Stimulated activated CD4-positive, alpha-beta T cell treated with anti-CD3 and anti-CD28 coated beads, Interleukin-4, amount 100 ng/mL, for 24 hours (primary cell): ENCODE measurements at places on chromosomes 2 and 18.

- DNase-seq, result no peak
Observed at GRCh38 chr2:72145289-72145657, 2.4 kb downstream of the CYP26B1 start.

DNA sequence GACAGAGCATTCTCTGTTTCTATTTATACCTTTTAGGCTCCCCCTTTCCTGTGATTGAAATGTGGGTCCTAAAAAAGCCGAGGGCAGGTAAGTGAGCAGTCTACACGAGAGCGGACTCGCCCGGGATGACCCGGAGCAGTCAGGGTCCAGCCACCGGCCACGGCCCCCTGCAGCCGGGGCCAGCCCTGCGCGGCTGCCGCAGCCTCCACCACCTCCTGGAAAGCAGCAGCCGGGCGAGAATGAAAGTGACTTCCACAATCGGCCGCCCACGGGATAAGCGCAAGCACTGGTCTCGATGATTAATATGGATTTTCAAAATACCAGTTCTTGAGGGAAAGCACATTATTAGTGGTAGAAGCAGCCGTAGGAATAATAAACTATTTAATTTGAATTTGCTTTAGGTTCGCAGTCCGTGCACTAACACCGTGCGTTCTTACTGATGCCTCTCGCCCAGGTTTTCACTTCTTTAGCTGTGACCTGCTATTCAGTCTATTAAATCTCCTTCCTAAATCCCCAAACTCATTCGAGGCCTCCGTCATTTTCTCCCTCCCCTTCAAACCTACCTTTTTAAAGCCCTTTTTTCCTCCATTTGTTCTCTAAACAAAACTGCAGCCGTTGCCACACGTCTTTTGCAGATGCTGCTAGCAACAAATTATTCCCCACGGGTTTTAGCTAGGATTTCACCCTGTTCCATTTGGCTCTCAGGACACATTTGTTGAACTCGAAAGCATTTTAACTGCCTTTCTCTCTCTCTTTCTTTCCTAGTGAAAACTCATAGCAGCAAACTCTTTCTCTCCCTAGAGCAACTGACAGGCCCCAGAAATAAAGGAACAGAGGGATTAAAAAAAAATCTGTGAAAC, 1015.1 kb upstream of the PIK3C3 start:
- DNase-seq, result no peak

DNA sequence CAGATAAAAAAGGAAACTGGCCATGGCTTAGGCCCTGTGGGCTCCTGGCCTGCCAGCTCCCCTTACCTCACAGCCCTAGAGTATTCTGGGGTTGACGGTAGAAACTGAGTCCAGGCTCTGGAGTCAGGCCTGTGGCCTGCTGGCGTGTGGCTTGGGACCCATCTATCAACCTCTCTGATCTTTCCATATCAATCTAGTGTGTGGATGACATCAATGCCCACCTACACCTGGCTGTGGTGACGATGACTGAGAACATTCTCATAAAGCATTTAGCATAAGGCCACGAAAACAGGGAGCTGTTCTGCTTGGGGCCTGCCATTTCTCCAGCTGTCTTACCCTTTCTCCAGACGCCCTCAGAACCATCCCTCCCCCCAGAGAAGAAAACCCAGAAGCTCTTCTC, 17.9 kb downstream of the PCARE start:
- DNase-seq, result no peak

- DNase-seq, result no peak
Observed at GRCh38 chr18:11005528-11005927, 143.8 kb downstream of the PIEZO2 start.

GRCh38 chr2:158443606-158444005, 12.9 kb downstream of the CCDC148 start:
- DNase-seq, result no peak

GRCh38 chr2:152167065-152167464, 8.5 kb downstream of the STAM2 start:
- no peak for DNase-seq

DNA sequence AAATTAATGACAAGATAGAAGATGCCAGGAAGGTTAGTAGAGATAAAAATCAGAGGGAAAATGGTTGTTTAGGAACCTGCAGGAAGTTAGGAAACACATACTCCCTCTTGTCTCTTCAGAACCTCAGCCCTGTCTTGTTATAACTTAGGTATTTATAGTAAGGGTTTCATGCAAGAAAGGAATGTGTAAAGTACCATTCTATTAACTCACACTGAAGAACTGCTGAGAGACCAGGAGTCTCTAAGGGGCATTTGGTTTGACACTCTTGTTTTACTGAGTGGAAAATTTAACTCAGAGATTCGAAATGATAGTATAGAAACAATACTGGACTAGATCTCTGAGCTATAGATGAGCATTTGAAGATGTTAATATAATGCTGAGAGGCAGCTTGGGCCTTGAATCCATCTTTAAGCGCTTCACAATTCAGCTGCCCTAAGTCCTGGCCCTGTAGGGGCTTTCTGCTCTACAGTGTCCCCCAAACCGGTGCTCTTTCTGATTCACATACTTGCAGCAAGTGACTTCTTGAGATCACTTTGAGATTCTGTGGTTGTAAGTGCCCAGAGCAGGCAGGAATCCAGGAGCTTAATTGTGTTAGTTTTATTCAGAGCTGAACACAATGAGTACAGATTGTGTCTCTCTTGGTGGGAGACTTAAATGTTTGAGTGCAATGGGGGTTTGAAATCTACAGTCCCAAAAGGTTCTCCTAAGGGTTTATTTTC, 235.0 kb upstream of the RGPD4 start:
- DNase-seq, result no peak

- DNase-seq, result no peak
Observed at GRCh38 chr2:200443376-200443775, 66.5 kb downstream of the KCTD18 start.

GRCh38 chr2:207660994-207661393, 35.8 kb upstream of the METTL21A start:
- DNase-seq, result no peak

- DNase-seq, result no peak
Observed at GRCh38 chr2:42795841-42796301, 3.5 kb upstream of the HAAO start.

DNA sequence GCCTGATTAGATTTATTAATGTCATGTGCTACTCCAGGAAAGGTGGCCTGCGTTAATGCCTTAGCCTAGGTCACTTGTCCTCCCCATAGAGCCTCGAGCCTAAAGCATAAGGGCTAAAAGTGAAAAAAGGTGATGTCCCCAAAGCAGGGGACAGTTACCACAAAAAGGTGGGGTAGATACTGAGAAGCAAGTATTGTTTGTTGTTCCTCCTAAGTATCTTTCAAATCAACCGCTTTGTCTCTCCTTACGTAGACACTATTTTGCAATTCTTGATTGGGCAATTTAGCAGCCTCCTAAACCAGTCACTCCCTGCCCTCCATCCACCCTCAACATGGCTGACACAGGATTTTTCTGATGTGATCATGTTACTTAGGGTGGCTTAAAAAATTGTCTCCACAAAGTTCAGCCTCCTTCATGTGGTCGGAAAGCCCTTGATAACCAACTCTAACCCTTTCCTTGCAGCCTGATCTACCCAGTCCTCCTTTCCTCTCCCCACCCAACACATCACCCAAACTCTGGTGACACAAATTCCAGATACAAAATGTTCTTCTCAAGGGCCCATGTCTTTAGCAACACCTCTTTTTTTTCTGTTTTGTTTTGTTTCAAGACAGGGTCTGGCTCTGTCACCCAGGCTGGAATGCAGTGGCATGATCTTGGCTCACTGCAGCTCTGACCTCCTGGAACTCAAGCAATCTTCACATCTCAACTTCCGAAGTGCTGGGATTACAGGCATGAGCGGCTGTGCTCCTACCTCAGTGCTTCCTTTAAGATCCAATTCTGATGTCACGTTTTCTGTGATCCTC, 6.9 kb downstream of the INHA start:
- no peak for DNase-seq

GRCh38 chr18:77658751-77659448, 409.3 kb downstream of the GALR1 start:
- DNase-seq, result no peak

GRCh38 chr18:63897072-63897471, 9.6 kb downstream of the SERPINB2 start:
- DNase-seq, result no peak

- DNase-seq, result no peak
Observed at GRCh38 chr2:217880287-217880889, 122.4 kb downstream of the TNS1 start.

DNA sequence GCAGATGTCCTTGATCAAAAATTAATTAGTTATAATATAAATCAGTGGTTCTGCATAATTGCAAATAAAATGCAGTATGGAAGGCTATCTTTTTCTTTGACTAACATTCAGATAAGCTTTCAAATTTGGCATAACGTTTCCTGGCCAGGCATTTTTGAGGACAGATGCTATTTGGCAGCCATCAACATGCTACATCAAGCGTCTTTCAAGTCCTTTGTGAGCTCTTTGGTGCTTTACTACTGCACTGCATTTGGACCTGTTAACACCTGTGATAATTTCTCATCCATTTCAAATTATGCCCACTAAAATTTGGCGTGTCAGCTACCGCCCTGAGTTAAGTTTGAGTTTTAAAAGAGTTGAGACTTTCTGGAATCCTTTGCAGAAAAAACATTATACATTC, 545.7 kb downstream of the STK39 start:
- DNase-seq, result no peak

- DNase-seq, result no peak
Observed at GRCh38 chr2:147174824-147175254, 670.0 kb upstream of the ACVR2A start.

- no peak for DNase-seq
Observed at GRCh38 chr2:3705782-3706181, 2.4 kb downstream of the DCDC2C start.
